ENCODE measurements at places on chromosomes 13 and 19.
A peak's percentile ranks its signal among the peaks of the same experiment; 100 is the strongest.

DNA sequence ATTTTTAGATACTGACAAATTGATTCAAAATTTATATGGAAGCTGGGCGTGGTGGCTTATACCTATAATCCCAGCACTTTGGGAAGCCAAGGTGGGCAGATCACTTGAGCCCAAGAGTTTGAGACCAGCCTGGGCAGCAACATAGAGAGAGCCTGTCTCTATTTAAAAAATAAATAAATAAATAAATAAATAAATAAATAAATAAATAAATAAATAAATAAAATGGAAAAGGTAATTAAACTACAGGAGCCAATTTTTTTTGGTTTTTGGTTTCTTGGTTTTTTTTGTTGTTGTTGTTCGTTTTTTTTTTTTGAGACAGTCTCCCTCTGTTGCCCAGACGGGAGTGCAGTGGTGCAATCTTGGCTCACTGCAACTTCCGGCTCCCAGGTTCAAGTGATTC, 29.4 kb upstream of the TRIM13 start:
- DNase-seq, result no peak

DNA sequence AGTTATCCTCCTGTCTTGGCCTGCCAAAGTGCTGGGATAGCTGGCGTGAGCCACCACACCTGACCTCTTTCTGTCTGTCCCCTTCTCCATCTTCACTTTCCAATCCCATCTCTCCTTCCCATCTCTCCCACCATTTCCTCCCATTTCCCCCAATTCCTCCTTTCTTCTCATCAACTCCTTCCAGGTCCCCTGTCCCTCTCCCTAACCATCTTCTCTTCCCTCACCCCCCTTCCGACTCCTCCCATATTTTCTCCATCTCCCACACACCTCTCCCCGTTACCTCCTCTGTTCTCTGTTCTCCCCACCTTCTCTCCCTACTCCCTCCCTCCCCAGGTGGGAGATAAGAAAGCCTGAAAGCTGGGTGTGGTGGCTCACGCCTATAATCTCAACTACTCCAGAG, 40.6 kb downstream of the KEAP1 start:
- no peak for DNase-seq

- DNase-seq, result no peak
Observed at GRCh38 chr19:1483131-1483978, 4.3 kb upstream of the C19orf25 start.

DNA sequence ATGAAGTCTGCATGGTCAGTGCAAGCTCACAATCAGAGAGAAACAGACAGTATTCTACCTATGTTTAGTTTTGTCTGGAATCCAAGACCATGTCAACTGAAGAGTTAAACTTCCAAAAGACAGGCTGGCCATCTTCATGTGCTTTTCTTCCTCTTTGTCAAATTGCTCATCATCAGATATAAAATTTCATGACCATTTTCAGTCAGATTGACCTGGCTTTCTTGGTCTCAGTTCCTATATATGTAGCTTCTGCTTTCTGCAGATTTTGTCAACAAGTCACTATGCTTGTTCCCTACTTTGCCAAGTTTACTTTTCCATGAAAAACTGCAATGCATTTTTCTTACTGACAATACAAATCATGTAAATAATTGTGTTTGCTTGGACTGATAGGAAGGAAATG, 13.9 kb downstream of the SLC46A3 start:
- DNase-seq, result no peak

- no peak for DNase-seq
Observed at GRCh38 chr19:55175117-55175867, 4.8 kb downstream of the SYT5 start.

DNA sequence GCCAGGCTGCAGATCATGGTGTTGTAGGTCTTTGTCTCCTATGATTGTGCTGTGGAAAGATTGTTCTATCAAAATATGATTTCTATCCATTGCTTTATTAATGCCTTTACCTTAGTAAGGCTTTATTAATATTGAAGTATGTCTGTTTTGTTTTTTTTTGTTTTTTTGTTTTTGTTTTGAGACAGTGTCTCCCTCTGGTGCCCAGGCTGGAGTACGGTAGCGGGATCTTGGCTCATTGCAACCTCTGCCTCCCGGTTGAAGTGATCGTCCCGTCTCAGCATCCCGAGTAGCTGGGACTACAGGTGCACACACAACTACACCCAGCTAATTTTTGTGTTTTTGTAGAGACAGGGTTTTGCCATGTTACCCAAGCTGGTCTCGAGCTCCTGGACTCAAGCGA, 7.7 kb downstream of the IRGC start:
- no peak for DNase-seq

DNA sequence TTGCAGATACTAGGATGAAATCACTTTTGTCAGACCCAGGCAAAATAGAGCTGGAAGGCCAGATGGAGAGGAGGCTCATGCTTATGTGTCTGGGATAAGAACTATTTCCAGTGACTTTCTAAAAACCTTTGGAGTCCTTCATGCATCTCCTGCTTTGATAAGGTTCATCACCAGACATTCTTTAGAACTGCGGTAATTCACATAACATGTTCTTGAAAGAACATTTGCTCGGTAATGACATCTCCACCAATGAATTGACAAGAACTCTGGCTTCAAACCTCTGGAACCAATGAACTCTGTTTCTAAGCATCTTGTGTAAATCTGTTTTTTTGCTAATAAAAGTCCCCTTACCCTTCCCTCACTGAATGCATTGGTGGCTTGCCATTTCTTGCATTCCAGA, 112.0 kb upstream of the KL start:
- no peak for DNase-seq

DNA sequence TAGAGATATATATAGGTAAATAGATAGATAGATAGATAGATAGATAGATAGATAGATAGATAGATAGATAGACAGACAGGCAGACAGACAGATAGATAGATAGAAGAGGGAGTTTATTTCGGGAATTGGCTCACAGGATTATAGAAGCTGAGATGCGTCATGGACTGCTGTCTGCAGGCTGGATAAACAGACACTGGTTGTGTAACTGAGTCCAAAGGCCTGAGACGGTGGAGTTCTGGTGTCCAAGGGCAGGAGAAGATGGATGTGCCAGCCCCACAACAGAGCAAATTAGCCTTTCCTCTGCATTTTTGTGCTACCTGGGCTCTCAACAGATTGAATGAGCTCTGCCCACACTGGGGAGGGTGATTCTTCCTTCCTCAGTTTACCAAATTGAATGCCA, 2.7 kb downstream of the CYP4F3 start:
- DNase-seq, result no peak

DNA sequence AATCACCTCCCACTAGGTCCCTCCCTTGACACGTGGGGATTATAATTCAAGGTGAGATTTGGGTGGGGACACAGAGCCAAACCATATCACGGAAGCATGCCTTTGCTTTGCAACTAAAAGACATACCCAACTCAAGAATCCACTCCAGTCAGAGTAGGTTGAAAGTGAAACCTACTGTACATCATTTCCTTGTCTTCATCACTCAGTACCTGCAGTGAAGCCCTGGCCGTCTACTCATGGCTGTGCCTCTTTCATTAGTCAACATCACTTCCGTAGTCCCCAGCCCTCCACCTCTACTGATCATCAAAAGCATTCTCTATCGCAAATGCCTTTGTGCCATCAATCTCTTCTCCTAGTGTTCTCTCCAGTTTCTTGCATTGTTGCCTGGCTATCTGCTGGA, 343.1 kb upstream of the ARGLU1 start:
- no peak for DNase-seq

DNA sequence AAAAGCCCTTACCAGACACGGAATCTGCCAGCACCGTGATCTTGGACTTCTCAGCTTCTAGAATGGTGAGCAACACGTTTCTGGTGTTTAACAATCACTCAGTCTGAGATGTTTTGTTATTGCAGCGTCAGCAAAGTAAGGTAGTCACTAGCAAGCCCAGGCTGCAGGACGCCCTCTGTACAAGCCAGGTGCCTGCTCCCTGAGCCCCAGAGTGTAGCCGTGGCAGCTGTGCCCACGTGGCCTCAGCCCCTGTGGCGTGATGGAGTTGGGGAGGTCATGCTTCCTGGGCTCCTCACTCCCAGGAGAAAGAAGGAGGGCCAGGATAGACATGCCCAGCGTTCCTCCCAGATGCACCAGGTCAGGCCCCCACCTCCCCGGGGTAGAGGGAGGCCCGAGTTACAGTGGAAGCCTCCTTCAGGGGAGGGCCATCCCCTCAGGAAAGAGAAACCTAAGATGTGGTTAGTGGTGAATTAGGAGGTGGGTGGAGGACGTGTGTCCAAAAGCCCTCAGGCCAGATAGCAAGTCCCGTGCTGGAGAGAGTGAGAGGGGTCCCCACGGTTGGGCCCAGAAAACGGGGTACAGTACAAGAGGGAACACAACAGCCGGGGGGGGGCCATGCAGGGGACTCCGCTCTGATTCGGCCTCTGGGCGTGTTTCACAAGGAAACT, 169.6 kb upstream of the SOX1 start:
- no peak for DNase-seq

DNA sequence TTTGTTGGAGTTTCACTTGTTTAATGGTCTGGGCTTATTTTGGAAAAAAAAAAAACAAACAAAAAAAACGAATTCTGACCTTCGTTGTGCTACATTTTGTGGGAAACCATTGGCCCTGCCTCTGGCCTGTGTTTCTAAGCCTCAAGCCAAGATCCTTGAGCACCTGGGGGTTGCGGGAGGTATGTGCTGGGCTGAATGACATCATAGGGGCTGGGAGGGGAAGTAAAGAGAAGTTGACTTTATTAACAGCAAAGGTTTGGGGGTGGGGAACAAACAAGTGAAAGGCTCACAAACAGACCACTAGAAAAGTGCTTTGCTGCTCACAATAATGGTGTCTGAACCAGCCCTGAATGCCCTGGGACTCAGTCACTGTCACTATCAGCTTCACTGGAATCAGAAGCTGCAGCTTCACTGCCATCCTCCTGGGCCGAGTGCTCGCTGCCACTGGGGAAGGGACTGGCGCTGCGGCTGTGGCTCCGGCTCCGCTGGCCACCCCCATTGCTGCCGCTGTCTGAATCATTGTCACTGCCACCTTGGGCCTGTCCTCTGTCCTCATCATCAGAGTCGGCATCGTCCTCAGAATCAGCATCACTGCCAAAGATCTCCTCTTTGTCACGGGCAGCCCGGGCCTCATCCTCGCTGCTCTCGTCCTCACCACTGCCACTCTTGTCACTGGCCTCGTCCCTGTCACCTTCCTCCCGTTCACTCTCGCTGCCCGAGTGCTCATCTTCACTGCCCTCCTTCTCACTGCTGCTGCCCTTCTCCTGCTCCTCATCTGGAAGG, 5.1 kb downstream of the PAF1 start:
- DNase-seq, result no peak

DNA sequence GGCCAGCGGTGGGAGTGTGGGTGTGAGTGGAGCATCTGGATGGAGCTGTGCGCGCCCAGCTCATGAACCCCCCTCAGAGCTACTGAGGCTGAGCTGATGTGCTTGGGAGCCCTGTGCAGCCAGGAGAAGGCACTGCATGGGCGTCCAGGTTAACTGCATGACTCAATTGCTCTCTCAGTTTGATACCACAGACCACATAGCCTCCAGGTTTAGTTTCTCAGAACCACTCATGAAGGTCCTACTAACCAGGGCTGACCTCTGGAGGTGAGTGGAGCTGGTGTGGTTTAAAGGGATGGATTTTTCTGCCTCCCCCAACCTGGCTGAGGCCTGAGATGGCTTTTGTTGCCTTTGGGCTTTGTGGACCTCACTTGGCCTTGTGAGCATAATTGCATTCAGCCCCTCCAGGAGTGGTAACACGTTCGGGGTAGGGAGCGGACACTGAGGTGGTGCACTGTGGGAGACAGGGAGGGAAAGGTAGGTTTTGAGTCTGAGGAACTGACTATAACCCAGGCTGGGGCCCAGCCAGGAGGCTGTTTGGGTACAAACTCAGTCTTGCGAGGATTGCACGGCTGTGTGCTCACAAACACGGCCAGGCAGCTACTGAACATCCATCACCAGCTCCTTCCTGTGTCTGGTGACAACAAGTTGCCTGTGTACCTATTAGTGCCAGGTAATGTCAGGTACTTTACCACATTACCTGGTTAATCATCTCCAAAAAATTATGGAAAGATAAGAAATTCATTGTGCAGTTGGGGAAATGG, 97.5 kb downstream of the RGCC start:
- DNase-seq, result no peak

GRCh38 chr13:48790966-48791365, 137.2 kb downstream of the CYSLTR2 start:
- no peak for DNase-seq

DNA sequence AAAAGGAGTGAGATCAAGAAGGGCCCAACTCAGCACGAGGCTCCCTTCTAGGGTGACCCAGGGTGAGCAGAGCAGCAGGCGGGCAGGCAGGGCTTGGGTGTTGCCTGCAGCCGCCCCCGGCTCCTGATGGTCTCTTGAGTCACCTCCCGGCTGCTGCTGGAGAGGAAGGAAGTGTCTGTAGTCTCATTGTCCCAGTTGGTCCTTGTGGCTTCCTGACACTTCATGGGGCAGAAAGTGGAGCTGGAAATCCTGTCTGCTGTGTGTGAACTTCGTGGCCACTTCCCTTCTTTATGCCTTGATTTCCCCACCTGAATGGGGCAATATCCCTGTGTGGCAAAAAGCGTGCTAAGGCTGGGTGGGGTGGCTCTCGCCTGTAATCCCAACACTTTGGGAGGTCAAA, 2.5 kb downstream of the MAP1S start:
- DNase-seq, result no peak

GRCh38 chr13:35703061-35703460, 226.6 kb upstream of the MAB21L1 start:
- no peak for DNase-seq

DNA sequence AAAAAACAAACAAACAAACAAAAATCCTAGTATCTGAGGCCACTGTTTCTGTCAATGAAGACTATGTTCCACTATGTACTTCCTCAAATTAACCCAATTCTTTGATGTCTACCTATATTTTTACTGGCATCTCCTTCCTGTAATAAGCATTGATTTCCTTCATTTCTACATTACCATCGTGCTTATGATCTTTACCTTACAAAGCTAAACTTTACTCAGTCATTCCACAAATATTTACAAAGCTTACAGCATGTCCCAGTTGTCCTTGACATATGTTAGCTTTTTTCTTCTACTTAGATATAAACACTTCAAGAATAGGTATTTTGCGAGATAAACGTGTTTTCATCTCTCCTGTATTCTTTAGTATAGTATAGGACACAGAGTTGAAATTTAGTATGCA, 1090.9 kb downstream of the PCDH9 start:
- no peak for DNase-seq

GRCh38 chr19:40614622-40615411, 13.6 kb downstream of the LTBP4 start:
- DNase-seq, result peak; percentile 80

- DNase-seq, result no peak
Observed at GRCh38 chr13:85406269-85406975, 392.8 kb downstream of the SLITRK6 start.

- no peak for DNase-seq
Observed at GRCh38 chr13:31755803-31756212, 16.5 kb downstream of the RXFP2 start.

- DNase-seq, result no peak
Observed at GRCh38 chr19:49408816-49409440, 14.3 kb downstream of the PTH2 start.

All from nephron progenitor cell (in vitro differentiated cells).